ENCODE measurements at places on chromosomes 16 and 17. TPM values are rescaled to one million over a fixed set of nuclear protein-coding genes. Genes with fewer than 3 reads are reported as not detected.

DNA sequence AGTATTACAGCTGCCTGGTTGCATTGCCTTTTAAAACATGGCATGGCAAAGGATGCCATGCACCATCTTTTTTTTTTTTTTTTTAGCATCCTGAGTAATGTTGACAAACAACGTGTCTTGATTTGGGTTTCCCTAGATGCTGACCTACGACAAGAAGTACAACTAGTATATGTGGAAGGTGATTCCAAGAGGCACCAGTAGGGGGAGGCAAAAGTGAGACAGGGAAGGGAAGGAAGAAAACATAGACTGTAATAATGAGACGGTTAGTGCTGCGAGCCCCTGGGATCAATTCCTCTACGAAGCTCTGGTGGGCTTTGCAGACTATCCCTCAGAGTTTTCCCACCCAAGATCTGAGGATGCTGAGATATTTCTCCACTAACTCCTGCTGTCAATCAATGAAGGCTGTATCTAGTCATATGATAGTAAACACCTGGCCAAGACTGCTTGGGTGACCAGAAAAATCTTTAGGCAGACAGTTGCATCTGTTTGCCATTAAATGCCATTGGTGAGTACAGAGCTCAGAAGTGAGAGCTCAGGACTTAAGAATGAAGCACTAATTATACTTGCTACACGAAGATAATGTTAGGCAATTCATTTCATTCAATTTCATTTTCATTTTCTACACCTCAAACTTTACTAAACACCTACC is 458.6 kb upstream of the GOT2 start:
- DNase-seq: no peak

DNA sequence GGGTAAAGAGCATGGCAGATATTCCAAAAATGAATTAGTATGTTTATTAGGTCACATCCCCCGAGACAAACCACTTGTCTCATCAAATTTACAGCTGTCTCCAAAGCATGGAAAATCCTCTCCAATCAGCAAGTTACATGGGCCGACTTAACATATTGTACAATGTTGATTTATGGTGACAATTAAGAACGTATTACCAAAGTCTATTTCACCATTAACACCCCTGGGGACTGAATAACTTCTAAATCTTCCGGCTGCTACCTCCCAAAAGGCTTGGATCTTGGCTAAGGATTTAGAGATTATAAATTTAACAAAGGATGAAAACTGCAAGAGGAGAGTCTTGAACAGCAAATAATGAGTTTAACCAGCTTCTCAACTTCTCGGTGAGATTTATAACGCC is 311.9 kb downstream of the NPIPA8 start:
- no peak for DNase-seq

DNA sequence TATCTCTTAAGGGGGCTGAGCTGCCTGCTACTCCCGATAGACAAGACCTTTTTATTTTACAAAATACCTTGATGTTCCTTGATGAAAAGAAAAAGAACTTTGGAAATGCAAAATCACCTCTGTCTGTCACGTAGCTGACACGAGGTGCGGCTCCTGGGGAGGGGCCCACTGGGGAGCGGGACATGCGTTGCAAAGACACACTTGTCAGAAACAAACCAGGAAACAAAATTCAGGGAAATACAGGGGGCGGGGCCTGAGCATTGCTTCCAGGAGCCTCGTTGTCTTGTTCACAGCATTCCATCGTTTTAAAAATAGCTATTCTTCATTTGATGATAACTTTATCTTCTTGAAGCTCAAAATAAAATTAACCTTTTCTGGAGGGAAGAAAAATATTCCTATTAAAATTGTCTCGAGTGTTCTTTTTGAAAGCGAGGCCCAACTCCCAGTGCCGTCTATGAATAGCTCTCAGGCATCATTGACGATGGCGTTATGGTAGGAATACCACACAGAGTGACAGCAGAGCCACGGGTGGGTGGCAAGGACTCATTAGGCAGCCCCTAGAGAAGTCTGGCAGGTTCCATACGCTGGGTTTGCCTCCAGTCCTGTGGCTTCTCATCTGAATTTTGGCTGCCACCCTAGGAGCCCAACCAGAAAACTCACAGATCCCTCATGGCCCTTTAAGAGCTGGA is 286.9 kb downstream of the CPPED1 start:
- no peak for DNase-seq

DNA sequence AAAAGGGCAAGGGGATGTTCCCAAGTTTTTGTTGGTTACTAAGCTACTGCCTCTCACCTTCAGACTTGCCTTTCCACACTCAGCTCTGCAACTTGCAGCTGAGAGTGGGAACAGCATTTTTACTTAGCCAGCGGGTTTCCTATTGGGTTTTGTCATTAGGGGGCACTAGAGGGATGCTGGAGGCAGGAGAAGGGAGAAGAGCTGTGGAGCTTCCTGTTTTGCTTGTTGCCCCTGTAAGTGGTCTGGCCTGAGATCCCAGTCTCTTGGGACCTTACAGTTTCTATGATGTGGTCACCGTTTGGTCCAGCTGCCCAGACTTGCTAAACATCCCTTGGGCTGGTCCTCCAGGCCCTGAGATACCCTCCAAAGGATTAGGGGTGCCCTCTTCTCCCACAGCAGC is 209.6 kb upstream of the NLRP1 start:
- DNase-seq: no peak

The CORO7 gene
- 11.6 TPM for total RNA-seq

The SLFN12 gene
- total RNA-seq: 3.0 TPM

GRCh38 chr16:56483394-56483793 is 32.0 kb downstream of the OGFOD1 start:
- no peak for DNase-seq

The P2RX1 gene
- 0.16 TPM for total RNA-seq

DNA sequence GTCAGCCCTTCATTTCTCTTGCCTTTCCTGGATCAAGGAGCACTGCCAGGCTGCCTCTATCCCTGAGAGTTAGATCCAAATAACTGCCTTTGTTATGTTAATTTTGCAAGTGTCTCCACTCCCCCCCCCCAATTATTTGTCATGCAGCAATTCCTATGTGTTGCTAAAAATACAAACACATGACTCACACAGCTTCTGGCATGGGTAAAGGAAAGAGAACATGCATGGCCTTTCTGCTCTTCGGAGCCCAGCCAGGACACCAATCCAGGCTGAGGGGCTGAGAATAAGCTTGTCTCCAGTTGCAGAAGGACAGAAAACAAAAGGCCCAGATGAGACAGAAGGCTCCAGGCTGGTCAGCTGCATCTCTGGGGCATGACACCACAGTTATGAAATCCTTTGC is 148.0 kb upstream of the TNRC6C start:
- no peak for DNase-seq

- DNase-seq: peak; percentile 71
Measured at GRCh38 chr17:39400547-39401411, 647 bp downstream of the FBXL20 start.

GRCh38 chr16:85056211-85056748 is 28.7 kb downstream of the KIAA0513 start:
- DNase-seq: no peak

DNA sequence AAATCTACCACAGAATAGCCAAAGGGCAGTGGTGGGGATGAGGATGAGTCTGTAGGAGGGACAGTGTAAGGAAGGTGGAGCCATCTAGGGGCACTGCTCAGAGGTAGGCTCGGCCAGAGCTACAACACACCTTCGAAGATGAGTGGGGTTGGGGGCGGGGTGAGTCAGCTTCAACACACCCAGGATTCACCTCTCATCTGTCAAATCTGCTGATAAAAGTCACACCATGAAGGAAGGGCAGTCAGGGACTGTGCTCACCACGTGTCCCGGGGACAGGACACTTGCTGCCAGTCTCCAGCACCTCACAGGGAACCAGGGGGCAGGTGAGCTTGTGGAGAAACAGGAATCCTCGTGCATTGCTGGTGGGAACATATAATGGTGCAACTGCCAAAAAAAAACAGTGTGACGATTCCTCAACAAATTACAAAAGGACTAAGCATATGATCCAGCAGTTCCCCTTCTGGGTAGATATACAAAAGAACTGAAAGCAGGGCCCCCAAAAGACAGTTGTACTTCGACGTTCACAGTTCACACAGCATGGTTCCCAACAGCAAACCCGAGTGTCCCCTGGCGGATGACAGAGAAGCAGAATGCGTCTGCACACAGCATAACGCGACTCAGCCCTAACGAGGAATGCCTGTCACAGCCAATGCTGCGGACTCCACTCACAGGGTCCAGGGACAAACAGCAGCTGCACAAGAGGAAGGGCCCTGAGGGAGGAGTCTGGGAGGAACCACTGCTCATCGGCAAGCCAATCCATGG is 133.1 kb downstream of the ANKRD11 start:
- no peak for DNase-seq

- DNase-seq: peak; percentile 6
Measured at GRCh38 chr16:89049484-89050118, 44.1 kb upstream of the ACSF3 start.

The ABCA10 gene
- 7.1 TPM for total RNA-seq

The PPY gene
- total RNA-seq: not detected
